Hematopoietic multipotent progenitor cell treated with erythropoietin and hydrocortisone succinate and interleukin-3 and kit ligand, for 8 days (in vitro differentiated cells): ENCODE measurements at places on chromosomes 11 and 22.

GRCh38 chr11:43694477-43694876, 13.9 kb downstream of the HSD17B12 start:
- no peak for DNase-seq

GRCh38 chr11:116482716-116483115, 290.1 kb downstream of the BUD13 start:
- DNase-seq: no peak

DNA sequence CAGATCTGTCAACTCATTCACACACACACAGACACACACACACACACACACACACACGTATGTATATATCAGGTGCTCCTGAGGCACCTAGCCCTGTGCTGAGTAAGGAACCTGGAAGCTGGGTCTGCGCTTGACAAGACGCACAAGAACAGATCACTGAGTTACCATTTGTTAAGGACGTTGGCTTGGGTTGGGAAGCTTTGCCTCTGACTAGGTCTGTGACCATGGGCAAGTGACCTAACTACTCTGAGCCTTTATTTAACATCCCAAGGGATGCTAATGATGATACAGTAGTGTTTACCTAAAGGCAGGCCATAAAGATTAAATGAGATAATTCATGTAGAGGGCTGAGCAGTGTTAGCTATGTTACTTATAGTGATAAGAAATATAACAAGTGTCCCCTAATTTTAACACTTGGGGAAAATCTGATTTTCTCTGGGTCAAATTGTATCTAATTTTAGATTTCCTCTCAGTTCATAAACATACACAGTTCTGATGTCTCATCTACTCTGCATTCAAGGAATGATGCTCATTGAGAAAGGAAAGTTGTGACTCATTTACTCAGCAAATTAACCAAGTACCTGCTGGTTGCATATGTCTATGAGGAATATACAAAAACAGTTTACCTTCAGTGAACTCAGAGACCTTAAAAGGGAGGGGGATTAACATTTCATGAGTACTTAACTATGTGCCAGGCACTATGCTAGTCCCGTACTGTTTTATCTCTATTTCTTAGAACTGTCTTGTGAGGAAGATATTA, 13.6 kb downstream of the RNF185 start:
- DNase-seq: no peak

DNA sequence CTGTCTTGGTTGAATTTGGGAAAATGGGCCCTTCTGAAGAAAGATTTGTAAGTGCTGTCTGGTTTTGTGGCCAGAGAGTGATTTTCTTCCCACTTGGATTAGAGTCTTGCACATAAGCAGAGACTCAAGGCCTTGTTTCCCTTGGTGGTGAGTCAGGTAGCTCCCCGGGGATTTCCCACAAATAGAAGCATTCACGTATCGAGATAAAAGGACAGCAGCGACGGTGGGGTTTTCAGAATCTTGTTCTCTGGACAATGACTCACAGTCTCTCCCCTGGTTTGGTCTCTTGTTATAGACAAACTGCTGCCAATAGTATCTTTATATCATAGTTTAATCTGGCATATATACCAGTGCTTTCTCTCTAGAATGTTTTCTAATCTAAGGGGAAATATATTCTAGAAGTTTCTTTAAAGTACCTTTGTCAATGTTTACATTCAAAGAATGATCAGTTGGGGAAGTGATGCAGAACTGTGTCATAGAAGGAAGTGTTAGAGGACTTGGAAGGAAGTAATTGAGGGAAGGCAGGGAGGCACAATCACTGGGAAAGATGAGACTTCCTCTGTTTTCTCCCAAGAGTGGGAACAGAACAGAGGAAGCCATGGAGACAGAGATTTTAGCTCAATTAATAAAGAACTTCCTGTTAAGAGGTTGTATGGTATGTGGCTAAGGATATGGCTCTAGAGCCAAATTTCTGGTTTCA, 18.1 kb downstream of the POLA2 start:
- DNase-seq: no peak

DNA sequence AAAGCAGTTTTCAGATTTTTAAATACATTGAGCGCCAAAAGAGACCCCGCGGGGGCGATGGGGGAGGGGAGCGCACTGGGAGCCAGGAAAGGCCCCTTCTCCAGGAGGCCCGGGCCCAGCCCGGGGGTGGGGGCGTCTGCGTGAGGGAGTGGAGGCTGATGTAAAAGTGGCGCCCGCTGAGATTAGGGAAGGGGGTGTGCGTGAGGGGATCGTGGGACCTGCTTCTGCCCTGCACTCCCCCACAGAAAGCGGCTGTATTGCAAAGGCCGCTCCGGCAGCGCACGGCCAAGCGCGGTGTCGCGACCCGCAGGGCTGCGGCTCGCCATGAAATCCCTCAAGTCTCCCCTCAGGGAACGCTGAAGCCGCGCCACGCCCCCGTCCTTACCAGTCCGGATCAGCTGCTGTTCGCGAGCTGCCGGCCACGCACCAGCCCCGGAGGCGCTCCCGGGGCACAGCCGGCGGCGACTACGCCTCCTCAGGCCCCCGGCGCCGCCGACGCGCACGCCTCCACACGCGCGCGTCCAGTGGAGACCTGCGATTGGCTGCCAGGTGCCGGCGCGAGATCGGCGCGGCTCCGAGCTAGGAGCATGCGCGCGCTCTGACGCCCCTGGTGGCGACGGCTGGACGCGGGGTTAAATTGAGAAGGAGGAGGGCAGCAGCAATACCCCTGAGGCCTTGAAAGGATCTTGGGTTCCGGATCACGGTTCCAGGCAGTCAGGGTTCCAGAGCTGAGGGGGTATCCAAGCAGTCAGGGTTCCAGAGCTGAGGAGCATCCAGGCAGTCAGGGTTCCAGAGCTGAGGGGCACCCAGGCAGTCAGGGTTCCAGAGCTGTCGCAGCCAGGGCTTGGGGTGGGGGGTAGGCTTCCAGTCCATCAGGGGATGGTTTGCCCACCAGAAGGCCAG, at the start of gene ZNF280B:
Gene ZNF280B (minus strand): TSS at position 469 of the 903 bp plus-strand sequence. CDS start 19,344 bp downstream, outside the sequence.
- DNase-seq: peak; percentile 88

DNA sequence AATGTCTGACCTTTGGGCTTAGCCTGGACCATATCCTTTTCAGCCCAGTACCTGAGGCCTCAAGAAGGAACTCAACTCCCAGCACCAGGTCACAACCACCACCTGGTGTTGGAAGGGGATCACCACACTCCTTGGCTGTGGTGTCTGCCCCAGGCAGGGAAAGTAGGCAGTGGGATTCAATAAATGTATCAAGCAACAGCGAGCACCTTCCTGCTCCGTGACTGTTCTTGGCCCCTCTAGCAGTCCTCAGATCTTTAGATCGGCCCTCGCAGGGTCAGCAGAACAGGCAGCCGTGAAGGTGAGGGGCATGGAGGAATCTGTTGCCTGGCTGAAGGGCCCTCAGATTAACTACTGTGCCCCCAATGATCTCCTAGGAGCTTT, 15.9 kb downstream of the ARFGAP2 start:
- no peak for DNase-seq

DNA sequence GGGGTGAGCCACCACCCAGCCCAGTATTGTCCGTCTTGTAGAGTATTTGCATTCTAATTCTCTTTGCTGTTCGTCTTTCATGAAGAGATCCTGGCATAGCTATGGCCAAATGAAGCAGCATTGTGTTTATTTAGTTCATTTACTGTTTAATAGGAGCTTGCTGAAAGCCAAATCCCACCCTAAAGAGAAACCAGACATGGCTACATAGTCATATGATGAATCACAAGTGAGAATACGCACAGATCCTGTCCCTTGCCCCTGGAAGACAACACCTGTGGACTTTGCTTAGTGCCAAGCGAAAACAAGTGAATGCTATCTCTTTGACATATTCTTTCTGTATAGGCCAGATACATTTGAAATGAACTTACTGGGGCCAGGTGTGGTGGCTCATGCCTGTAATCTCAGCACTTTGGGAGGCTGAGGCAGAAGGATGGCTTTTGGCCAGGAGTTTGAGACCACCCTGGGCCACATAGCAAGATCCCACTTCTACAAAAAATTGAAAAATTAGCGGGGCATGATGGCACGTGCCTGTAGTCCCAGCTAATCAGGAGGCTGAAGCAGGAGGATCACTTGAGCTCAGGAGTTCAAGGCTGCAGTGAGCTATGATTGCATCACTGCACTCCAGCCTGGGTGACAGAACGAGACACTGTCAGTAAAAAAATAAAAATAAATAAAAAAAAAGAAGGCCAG, 5.1 kb upstream of the ARFGAP3 start:
- DNase-seq: no peak
